ENCODE measurements at places on chromosomes 16 and 17.

DNA sequence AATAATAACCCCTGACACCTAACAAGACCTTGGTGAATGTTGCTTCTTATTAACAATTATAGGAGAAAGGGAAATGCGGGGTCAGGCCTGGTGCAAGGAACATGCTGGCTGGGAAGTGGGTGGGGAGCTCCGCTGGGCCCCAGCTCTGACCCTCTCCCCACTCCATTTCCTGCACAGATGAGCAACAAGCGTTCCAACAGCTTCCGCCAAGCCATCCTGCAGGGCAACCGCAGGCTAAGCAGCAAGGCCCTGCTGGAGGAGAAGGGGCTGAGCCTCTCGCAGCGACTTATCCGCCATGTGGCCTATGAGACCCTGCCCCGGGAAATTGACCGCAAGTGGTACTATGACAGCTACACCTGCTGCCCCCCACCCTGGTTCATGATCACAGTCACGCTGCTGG, 23.0 kb downstream of the RHBDL3 start:
- no peak for DNase-seq

DNA sequence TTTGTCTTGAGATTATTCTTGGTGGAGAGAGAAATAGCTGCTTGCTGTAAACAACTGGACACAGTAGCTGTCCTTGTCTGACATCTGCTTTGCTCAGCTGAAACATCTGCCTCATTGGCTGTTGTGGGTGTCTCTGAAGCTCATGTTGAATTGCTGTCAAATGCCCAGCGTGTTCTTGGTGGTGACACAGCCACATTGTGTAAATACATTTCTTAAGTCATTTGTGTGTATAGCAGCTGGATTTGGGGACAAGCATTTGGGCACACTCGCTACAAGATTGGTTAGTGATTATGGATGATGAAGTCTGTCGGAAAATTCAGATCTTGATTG, 5.3 kb downstream of the FAM234A start:
- DNase-seq: no peak

DNA sequence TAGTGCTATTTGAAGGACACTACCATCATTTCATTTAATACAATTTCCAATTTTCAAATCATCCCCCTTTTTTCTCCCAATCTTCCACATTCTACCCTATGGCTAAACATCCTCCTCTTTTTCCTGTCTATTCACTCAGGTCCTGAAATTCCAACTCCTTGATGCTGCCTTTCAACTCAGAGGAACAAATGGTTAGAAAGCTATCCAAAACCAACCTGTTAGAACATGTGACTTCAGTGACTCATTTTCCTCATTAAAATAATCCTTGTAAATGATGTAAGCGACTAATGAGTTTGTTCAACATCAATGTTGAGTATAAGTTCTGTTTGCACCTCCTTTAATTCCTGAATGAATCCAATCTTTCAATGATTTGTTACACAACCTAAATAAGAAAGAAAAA, 5.5 kb downstream of the PSMD12 start:
- no peak for DNase-seq

DNA sequence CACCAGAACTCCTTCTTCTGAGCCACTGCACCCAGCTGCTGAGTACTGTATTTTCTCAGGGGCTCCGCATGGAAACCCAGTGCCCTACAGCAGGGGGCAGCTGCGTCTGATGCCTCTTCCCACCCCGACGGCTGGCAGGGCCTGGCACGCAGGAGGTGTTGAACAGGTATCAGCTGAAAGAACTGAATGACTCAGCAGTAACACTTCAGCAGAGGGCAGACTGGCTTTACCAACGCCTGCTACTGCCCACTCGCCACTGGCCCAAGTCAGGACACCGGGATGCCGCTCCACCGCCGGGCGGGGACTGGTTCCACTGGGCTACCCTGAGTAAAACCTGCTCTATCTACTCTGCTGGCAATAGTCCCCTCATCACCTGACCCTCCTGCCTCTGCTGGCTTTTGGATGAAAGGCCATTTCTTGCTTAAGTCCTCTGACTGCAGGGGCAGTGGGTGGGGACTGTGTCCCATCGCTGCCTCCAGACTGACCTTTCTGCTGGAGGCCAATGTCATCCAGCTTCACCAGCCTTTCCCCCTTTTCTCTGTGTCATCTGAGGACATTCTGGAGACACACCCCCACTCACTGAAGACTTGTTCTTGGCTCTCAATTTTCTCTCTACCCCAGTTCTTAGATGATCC, 100.4 kb upstream of the FA2H start:
- DNase-seq: no peak

GRCh38 chr17:4329838-4330237, 36.6 kb downstream of the UBE2G1 start:
- DNase-seq: no peak

GRCh38 chr16:69831212-69832123, 69.3 kb downstream of the WWP2 start:
- DNase-seq: no peak

- DNase-seq: no peak
Observed at GRCh38 chr16:10992112-10992511, 47.7 kb downstream of the CLEC16A start.

- peak; percentile 33 for DNase-seq
Observed at GRCh38 chr16:53518550-53519416, 15.8 kb upstream of the AKTIP start.

GRCh38 chr16:22186517-22186916, 19.6 kb upstream of the EEF2K start:
- no peak for DNase-seq

DNA sequence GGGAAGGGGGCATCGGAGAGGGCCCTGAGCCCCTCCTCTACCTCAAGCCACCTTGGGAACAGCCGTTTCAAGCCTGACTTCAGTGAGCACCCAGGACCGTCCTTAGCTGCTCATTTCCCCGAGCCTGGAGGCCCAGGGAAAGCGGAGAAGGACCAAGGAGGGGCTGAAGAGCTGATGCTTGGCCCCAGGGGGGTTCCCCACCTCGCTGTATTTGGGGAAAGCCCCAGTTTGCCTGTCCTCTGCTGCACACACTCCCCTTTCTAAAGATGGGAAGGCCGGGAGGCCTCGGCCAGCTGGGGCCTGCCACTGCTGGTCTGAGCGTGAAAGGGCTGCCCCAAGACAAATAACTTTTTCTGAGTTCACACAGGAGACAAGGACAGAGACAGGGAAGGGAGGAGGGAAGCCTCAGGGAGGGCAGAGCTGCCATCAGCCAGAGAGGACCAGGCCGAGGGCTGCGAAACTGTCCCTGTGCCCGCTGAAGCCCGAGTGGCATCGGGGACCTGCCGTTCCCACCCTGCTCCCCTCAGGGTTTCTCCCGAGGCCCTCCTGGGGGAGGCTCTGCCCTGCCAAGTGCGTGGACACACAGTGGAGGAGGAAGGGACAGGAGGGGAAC, 11.6 kb downstream of the ZACN start:
- no peak for DNase-seq
